Activated B cell treated with CpG ODN at 0.5 μM for 24 hours (primary cell): ENCODE measurements at places on chromosomes 3 and 15.

GRCh38 chr3:23659274-23659673 is 146.5 kb upstream of the UBE2E1 start:
- H3K27ac ChIP-seq = peak overlapping the region; percentile 82
- no peaks in the 10 kb centered on the region for H3K27me3 ChIP-seq

DNA sequence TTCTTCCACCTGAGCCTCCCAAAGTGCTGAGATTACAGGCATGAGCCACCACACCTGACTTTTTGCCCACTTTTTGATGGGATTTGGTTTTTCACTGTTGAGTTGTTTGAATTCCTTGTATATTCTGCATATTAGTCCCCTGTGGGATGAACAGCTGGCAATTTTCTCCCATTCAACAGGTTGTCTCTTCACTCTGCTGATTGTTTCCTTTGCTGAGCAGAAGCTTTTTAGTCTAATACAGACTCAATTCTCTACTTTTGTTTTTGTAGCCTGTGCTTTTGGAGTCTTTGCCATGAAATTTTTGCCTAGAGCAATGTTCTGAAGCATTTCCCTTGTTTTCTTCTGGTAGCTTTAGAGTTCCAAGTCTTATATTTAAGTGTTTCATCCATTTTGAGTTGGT is 62.7 kb upstream of the MFGE8 start:
- H3K36me3 ChIP-seq = no peaks in the 10 kb centered on the region
- no peaks in the 10 kb centered on the region for H3K4me1 ChIP-seq
- DNase-seq = no peak
- no peak overlapping the region for H3K27ac ChIP-seq
- H3K27me3 ChIP-seq = peaks cover 5% of the 10 kb centered on the region

DNA sequence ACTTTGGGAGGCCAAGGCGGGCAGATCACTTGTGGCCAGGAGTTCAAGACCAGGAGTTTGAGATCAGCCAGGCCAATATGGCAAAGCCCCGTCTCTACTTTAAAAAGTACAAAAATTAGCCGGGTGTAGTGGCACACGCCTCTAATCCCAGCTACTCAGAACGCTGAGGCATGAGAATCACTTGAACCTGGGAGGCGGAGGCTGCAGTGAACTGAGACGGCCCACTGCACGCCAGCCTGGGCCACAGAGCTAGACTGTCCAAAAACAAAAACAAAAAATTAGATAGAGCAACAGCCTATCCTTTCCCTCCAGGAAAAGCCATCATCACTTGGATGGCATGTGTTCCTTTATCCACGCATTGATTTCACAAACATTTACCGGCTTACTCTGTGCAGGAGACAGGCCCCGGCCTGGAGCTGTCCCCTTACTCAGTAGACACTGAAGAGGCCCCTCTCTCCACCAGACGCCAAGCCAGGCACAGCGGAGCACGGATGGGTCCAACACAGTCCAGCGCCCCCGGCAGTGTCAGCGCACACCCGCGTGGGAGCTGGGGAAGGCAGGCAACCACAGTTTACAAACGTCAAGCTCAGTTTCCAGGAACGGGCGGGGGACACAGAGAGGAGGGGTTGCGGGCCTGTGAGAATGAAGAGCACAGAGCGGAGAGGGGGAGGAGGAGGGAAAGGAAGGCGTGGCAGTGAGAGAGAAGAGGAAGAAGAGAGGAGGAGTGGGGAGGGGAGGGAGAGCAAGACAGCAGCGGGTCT is 3.1 kb downstream of the GP5 start:
- no peak for DNase-seq
- H3K4me1 ChIP-seq = peaks cover 32% of the 10 kb centered on the region
- H3K27ac ChIP-seq = no peak overlapping the region
- peak overlapping the region; percentile 48 for H3K4me3 ChIP-seq

DNA sequence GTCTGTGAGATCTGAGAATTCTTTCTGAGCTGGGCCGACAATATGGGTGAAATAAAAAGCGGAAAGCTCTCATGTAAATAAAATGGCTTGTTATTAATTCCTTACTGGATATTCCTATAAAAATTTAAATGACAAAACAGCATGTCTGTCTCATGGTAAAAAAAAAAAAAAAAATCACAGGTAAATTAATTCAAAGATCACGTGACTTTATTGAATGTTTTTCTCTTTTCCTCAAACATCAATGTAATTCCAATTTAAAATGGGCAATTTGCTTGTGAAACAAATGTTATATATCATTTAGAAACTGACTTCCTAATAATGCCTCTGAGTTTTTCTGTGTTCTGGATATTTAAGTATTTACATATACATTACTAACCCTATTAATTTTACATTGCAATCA is 280.3 kb downstream of the NR2F2 start:
- H3K27me3 ChIP-seq = no peaks in the 10 kb centered on the region
- no peak for DNase-seq
- H3K27ac ChIP-seq = no peak overlapping the region
- H3K4me3 ChIP-seq = no peak overlapping the region
- H3K36me3 ChIP-seq = no peaks in the 10 kb centered on the region

DNA sequence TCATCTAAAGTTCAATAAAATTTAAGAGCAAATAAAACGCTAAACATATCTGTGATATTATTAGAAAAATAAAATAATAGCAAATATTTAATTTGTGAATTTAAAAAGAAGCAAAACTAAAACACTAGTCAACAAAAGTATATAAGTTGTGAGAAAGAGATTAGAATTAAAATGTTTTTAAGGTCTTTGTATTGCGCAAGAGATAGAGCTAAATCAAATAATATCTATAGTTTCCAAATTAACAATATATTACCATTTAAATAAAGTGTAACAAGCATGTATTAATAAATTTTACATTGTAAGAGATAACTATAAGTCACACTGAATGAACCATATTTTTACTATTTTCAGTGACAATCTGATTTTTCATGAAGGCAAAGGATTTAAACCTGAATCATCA is 74.2 kb downstream of the PLSCR2 start:
- no peak overlapping the region for H3K27ac ChIP-seq
- DNase-seq = no peak
- no peak overlapping the region for H3K4me3 ChIP-seq
- H3K4me1 ChIP-seq = no peaks in the 10 kb centered on the region

DNA sequence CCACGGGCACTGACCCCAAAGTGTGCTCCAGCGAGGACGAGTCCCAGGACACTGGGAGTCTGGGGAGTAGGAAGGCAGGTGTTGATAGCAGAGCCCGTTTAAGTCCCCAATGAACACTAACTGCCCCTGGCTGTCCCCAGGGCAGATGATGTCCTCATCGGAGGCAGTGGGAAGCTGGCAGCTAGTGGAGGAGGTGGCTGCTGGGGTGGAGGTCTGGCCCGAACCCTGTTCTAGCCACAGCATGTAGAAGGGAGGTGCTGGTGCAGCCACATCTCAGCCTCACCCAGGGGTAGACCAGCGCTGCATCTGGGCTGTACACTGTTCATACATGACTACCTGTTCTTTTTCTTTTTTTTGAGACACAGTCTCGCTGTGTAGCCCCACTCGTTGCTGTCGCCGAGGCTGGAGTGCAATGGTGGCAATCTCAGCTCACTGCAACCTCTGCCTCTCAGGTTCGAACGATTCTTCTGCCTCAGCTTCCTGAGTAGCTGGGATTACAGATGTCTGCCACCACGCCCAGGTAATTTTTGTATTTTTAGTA is 51.8 kb downstream of the KLF13 start:
- DNase-seq = no peak
- no peak overlapping the region for H3K4me3 ChIP-seq
- H3K36me3 ChIP-seq = peaks cover 77% of the 10 kb centered on the region
- H3K27ac ChIP-seq = peak overlapping the region; percentile 61

GRCh38 chr15:63010386-63010785 is 32.2 kb upstream of the TPM1 start:
- no peaks in the 10 kb centered on the region for H3K36me3 ChIP-seq
- no peaks in the 10 kb centered on the region for H3K4me1 ChIP-seq
- H3K27ac ChIP-seq = no peak overlapping the region
- H3K27me3 ChIP-seq = peaks cover 1% of the 10 kb centered on the region
- no peak overlapping the region for H3K4me3 ChIP-seq

DNA sequence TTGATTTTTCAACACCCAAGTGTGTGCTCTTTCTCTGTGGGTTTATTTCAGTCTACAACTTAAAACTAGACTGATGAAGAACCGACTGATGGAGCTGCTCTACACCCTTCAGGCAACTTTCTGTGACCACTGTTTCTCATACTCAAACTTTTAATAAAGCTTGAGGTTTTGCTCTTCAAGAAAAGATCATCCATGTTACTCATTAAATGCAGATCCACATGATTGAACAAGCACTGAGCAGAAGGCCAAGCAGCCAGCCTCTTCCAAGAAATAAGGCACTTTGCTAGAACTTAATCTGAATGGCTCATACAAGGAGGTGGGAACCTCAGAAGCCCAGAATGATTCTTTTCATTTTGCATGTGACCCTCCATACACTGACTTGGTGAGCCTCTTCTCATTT is 8.7 kb downstream of the SLC27A2 start:
- no peak for DNase-seq
- peaks cover 23% of the 10 kb centered on the region for H3K4me1 ChIP-seq
- H3K27ac ChIP-seq = no peak overlapping the region
- no peaks in the 10 kb centered on the region for H3K36me3 ChIP-seq

GRCh38 chr3:37346227-37347005 is 172.0 kb upstream of the LRRFIP2 start:
- H3K4me3 ChIP-seq = no peak overlapping the region
- peaks cover 76% of the 10 kb centered on the region for H3K36me3 ChIP-seq
- H3K27me3 ChIP-seq = no peaks in the 10 kb centered on the region
- no peaks in the 10 kb centered on the region for H3K4me1 ChIP-seq
- DNase-seq = no peak

DNA sequence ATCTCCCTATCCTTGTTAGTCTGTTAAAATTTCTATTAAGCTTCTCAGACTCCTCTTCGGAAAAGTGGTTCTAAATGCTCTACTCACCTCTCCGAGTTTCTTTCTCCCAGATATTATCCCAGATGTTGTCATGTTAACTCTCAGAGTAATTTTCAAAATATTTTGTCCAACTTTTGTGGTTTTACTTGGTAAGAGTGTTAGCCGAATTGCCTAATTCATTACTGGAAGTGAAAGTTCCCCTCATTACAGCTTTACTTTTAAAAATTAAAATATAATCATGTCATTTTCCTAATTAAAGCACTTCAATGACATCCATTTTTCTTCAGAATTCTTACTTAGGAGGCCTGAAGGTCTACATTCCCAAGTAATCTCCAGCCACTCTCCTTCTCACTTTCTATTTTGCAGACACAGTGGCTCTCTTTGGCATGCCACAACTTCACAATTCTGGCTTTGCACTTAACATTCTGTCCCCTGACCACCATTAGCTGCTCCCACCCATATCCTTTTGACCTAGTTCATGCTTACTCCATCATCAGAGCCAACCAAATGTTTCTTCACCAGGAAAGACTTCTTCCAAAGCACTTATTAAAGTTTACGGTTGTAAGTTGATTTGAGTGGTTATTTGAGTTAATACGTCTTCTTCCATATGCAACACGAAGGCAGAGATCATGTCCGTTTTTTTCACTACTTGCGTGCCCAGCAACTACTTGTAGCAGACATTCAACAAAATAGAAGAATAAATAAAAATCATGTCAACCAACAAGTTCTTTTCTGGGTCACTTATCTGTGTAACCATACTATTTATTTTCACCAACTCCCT is 10.2 kb upstream of the TIPARP start:
- peaks cover 59% of the 10 kb centered on the region for H3K4me1 ChIP-seq
- H3K27ac ChIP-seq = peak overlapping the region; percentile 66
- no peak for DNase-seq
- no peaks in the 10 kb centered on the region for H3K27me3 ChIP-seq

GRCh38 chr3:29183346-29184087 is 97.4 kb upstream of the RBMS3 start:
- DNase-seq = no peak
- H3K27ac ChIP-seq = no peak overlapping the region
- no peak overlapping the region for H3K4me3 ChIP-seq
